ENCODE measurements at places on chromosomes 16 and 17.

DNA sequence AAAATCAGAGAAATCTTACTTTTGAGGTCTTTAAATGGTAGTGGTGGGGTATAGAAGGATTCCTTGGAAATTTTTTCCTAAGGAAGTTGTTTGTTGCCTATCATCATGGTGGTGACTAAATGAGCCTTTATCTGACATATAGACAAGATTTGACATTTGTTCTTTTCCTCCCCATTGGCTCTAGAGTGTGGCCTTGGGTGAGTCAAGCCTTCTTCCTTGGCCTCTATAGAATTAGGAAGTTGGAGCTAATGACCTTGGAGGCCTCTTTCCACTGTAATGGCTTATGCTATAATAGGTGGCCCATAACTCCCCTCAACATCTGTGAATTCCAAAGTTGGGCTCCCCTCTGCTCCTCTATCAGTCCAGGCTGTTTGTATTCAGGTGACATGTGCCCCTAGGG lies 79.1 kb upstream of the HNF1B start:
- no peak for DNase-seq

DNA sequence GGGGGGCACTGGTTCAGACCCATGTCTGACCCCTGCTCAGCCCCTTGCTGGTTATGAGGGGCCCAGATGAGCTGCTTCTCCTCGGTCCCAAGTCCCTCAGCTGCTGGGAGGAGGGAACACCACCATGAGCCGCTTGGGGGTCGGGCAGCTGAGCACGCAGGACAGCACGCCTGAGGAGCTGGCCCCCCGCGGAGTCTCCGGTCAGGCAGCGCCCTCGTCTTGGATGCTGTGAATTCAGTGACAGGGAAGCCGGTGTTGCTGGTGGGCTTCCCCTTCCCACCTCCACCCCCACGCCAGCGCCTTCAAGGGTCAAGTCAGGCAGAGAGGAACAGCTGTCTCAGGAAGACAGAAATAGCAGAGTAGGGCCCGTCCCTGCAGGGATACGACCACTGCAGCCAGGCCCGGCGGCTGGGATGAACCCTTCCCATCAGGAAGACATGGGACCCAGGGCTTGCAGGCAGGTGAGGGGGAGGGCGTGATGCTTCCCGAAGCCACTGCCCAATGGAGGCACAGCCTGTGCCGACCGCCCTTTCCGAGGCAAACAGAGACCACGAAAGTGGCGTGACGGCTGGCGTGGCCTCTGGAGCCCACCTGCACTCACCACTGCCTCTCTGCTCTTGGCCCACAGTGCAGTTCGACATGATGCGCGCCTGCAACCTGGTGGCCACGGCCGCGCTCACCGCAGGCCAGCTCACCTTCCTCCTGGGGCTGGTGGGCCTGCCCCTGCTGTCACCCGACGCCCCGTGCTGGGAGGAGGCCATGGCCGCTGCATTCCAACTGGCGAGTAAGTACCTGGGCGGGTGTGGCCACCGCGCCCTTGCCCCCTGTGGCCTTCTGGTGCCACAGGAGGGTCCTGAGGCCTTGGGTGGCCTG lies 8.1 kb downstream of the TMEM204 start:
- no peak for DNase-seq

DNA sequence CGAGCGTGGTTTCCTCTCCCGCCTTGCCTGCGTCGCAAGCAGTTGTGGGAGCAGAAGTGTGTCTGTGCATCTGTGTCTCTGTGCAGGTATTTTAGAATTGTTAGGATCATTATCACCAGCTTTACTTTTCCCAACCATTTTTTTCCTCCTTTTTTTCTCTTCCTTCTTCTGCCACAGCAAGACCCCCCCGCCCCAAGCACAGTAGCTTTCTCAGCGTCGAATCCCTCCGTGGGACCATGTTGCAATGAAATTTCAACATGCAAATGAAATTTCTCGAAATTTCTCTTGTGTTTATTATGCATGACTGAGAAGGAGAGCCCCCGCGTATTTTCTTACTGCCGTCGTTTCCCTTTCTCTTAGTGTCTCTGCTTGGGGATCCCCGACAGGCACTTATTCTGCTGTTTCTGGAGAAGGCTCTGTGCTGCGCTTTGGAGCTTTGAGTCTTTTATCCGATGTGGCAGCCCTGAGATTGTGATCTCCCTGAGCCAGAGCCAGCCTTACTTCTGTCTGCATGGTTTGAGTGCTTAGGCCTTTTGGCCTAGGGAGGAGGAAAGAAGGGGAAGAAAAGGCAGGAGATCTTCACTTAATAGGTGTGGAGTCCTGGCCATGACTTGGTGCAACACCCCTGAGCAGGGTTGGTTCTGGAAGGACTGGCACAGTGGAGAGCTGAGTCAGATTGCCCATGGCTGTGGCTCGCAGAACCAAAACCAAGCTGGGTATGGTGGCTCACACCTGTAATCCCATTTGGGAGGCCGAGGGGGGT lies 5.0 kb downstream of the ARMC7 start:
- DNase-seq = no peak

GRCh38 chr17:3913531-3914311 lies 2.5 kb downstream of the P2RX1 start:
- peak; percentile 7 for DNase-seq

DNA sequence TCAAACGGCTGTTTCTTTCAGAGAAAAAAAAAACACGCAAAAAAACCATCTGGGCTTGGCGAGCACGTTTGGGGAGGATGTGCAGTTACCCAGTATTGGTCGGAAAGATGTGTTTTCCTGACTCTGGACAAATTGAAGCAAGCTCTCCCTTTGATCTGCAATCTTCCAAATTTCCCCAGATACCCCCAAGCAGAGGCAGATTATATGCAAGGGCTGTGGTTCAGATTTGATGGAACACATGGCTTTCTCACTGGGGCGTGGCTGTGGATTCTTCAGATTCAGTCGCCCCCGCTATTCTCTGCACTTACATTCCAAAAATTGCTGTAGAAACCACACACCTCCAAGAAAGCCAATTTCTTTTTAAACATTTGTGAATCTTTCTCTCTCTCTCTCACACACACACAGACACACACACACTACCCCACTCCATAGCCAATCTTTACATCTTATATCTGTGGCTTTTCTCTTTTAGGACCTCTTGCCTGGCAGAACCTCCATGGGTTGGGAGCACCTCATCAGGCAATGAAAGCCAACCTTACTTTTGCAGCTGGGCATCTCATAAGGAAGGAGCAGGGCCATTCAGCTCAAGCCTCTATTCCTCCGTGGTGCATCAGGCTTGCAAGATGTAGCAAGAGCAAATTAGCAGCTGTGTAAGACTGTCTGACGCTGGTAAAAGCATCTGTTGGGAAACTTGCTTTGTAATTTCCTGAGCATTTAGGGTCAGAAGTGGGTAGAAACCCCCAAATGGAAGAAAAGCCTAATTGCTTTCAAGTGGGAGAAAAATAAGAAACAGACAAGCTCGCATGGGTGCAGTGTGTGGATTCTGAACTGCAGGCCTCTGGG lies 103.9 kb upstream of the FAM20A start:
- DNase-seq = no peak

GRCh38 chr17:72622661-72623433 lies 469.6 kb downstream of the SLC39A11 start:
- no peak for DNase-seq

- no peak for DNase-seq
These were observed 70.7 kb downstream of the C16orf95 start for GRCh38 chr16:87246269-87247065.

- DNase-seq = no peak
These were observed 272.0 kb downstream of the MAF start for GRCh38 chr16:79328402-79329165.

DNA sequence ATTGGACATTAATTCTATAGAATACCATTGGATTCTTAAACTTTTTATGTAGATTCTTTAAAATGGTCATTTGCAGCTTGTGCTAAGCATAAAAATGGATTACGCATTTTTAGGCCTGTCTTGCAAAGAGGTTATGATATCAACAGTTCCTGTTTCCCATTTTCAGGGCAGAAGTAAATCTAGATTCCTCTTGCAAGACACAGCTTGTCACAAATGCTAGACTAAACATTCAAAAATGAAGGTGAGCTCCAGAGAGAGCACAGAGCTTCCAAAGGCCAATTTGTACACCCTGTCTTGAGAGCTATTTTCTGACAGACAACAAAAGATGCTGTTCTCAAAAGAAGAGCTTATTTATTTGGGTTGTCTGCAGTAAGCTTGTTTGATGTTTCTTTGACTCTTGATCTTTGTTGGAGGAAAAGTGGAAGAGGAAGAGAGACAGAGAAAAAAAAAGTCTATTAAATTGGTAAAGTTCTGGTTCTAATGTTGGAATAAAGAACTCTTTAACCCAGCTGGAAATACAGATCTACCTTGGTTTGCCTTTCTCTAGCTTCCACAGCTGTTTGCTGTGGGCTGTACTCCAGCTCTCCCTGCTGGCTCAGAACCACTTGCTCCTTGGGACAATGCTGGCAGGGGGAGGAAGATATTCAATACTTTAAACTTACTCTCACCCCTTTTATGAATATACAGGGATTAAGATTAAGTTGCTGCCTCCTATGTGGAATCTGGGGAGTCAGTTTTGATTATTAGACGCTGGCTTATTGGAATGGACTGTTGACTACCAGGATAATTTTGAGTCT lies 651.8 kb downstream of the CDH11 start:
- no peak for DNase-seq

- no peak for DNase-seq
These were observed 22.8 kb downstream of the COX11 start for GRCh38 chr17:54945671-54946070.

GRCh38 chr17:16866436-16866835 lies 105.5 kb downstream of the TNFRSF13B start:
- no peak for DNase-seq

DNA sequence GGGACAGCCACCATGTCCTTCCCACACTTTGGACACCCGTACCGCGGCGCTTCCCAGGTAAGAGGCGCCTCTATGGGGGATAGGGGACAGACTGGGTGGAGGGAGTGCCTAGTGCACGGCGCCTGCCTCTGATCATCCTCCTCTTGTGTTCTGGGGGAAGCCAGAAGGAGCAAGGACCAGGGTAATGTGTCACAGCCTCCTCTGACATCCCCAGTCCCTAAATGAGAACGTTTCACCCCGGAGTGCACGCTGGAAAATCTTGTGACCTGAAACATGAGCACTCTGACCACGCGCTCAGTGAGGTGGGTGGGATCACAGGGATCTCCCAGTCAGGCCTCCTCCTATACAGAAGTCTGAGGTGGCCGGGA lies 1.1 kb downstream of the IRX6 start:
- DNase-seq = no peak

- no peak for DNase-seq
These were observed 228.6 kb upstream of the SDK2 start for GRCh38 chr17:73872816-73873215.

- DNase-seq = no peak
These were observed 34.7 kb upstream of the MSI2 start for GRCh38 chr17:57221366-57222350.

DNA sequence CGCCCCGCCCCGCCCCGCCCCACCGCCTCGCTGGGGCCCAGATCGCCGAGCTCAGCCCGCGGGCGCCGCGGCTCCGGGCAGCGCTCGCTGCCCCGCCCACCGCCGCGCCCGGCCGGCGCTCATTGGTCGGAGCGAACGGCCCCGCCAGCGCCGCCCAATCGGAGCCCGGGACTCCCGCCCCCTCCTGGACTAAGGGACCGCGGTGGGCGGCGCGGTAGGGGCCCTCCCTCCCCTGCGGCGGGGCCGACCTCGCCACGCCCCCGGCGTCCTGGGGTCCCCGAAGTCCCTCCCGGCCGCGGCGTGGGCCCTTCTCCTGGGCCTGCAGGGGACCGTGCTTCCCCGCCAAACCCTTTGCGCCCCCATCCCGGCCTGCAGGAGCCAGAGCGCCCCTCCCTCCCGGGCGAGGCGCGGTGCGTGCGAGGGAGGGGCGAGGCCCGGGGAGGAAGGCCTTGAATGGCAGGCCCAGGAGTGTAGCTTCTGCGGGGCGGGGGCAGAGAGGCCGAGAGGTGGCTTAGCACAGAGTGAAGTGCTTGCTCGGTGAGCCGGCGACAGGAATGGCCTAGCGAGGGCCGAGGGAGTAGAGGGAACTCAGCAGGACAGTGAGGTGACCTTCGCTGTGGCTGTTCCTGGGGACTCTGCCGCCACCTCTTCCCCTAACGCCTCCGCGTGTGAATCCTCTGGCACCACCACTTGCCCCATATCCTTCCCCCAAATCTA lies at the start of gene CAMKK1:
TSS of gene CAMKK1 (minus strand) at position 51 of the 717 bp plus-strand sequence. CDS start 7,366 bp downstream, outside the sequence.
- DNase-seq = peak; percentile 34
